Fibroblast of skin of right biceps (primary cell): ENCODE measurements at places on chromosomes 2 and 18.

- peak; percentile 11 for DNase-seq
These were observed 2.4 kb downstream of the HNRNPLL start for GRCh38 chr2:38600242-38600891.

- peak; percentile 26 for DNase-seq
These were observed 31.7 kb upstream of the CERS6 start for GRCh38 chr2:168424112-168424951.

DNA sequence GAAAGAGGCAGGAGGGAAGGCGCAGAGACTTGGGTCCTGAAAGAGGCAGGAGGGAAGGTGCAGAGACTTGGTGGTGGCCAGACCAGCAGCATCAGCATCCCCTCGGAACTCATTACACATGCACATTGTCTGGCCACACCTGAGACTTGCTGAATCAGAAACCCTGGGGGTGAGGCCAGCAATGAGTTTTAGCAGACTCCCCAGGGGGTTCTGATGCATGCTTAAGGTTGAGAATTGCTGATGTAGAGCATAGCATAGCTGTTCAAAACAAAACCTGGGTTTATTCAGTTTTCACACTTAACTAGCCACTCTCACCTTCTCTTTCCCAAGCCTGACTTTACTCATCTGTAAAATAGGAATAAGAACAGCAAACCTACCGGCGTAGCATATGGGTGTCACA is 122.9 kb downstream of the MRO start:
- no peak for DNase-seq

DNA sequence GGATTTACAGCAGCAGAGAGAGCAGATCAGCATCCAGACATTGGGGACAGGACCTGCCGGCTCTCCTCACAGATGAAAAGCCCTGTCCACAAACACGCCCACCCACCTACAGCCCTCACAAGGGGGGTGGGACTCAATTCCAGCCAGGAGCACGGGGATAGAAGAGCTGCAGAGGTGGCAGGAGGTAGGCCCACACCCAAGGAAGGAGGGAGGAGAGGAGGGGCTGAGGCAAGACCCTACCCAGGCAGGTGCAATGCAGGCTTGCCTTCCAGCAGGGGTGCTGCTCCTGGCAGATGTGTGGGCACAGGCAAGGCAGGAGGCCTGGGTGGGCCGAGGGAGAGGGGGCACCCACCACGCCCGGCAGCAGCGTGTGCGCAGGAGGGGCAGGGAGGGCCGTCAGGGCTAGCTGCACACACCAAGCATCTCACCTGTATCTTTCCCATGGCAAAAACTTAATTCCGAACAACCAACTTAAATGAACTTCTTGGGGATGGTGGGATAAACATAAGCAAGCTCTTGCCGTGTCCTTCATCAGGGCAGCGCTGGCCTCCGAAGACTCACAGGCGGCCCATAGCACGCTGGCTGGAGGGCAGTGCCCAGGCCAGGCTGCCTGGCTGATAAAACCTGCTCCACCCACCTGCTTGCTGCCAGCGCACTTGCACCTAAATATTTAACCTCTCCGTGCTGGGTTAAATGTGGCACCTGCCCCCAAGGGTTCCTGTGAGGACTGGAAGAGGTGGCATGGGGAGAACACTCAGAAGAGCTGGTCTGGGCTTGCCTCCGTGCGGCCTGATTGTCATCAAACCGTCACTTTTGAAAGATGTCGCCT is 219.5 kb downstream of the HDAC4 start:
- DNase-seq = no peak

DNA sequence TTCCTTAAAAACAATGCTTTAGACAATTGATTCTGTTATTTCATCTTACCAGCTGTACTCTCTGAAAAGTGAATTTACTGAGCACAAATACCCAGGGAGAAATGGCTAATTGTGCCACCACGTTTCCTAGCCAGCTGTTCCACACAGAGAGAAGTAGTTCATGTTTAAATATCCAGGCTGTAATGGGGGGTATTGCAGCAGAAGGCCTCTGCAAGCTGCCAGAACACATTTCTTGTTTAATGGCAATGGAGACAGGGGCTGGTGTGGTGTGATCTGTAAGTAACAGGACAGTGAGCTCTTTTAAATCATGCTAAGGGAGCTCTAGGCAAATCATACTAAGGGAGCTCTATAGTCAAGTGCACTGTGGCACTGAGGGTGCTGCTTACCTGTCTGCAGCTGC is 809.2 kb downstream of the CNTNAP5 start:
- DNase-seq = no peak

DNA sequence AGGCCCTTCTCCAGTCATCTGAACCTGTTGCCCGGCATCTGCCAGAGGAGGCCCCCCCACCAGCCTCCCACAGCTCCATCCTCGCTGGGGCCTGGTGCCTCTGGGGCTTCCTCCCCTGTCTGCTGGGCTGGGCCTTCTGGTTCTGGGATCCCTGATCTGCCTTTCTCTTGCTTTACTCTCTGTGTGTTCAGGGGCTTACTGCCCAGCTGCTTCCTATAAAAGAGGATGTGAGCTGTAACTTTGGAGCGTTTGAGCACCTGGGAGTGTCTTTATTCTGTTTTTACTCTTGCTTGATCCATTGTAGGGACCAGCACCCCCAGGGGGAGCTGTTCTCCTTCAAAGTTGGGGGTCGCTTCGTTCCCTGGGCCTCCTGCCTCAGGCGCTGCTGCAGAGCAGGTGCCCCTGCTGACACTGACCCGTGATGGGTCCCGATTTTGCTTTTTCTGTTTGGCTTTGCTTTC is 23.1 kb upstream of the FAHD2A start:
- DNase-seq = no peak

GRCh38 chr2:29583548-29584156 is 337.7 kb downstream of the ALK start:
- no peak for DNase-seq

DNA sequence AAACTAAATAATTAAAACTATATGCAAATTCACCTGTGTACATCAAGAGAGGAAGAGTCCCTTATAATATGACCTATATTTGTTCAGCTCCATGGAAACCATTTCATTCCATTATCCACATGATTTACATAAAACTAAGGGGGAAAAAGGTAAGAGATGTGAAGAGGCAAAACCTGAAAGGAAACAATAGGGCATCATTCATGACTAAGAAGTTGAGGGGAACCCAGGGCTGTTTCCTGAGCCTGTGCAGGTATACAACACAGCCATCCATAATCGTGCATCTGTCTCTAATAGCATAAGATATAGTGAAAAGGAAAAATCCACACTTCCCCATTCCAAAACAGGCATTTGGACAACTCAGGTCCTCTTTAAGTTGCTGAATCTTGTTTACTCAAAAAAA is 151.3 kb downstream of the NR4A2 start:
- no peak for DNase-seq

DNA sequence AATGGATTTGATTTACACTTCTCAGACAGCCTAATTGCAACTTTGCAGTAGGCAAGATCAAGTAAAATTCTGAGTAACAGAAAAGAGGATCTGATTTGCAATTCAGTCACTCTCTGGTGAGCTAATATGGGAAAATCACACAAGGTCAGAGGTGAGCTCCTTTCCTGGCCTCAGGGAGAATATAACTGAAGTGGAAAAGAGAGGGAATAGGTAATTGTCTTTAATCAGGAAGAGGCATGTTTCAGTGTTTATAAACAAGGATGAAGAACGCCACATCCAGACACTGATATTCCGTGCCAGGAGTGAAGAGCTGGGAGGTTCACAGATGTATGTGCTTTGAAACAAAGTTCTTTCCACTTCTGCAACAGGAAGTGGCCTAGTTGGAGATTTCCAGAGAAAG is 127.1 kb downstream of the ETAA1 start:
- DNase-seq = no peak

DNA sequence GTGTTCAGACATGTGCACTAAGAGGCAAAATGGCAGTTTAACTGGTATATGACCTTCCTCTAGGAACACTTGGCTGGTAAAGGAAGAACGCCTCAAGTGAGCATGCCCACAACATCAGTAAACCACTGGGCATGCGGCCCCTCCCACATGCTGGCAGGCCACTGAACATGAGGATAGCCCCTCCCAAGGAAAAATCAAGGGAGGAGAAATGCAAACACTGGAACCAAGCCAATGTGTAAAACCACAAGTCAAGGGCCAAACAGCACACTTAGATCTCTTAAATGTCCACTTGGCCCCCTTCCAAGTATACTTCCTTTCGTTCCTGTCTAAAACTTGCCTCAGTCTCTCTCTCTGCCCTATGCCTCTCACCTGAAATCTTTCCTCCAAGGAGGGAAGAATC is 980.8 kb downstream of the TSN start:
- DNase-seq = peak; percentile 31

- DNase-seq = peak; percentile 37
These were observed 18.7 kb upstream of the DUSP2 start for GRCh38 chr2:96163768-96164429.

DNA sequence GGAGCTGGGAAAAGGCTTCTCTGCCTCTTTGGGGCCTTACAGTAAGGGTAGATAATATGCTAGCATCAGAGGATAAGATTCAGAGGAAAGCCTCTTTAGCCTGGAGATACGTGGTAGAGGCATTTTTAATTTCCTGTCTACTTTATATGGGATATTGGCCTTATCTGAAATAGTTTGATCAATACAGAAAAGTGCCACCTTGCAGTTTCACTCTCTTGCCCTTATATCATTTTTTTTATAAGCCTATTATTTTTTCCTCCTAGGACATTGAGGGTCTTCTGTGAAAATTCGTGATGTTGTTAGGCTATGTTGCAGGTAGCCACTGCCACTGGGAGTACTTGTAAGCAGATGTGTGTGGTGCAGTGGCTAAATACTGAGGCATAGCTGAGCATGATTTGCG is 40.1 kb upstream of the TOGARAM2 start:
- DNase-seq = no peak

GRCh38 chr2:204315236-204315662 is 230.0 kb upstream of the PARD3B start:
- peak; percentile 8 for DNase-seq

DNA sequence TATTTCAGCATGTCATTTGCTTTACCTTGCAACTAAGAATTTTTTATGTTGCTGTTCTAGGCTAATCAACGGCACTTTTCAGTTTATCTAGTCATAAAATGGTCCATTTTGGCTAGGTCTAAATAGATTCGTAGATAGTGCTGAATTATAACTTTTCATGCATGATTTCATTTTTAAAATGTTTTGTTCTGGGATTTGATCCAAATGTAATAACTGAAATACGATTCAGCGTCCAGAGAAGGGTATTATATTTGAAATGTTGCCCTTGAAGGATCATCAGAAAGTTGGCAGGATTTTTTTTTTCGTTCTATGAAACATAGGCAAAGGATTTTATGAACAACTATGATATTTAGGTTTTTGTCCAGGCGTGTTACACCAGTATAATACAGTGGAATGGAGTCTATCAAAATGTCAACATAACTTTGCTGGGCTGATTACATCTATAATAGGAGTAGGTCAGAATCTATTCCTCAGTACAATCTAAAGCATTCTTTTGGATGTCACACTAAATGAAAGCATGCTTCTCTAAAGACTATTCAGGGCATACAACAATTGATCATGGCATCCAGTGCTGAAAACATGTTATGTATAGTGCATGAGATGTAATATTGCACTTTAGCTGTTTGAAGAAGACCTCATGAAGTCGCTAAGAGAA is 24.8 kb downstream of the TTC27 start:
- peak; percentile 35 for DNase-seq

DNA sequence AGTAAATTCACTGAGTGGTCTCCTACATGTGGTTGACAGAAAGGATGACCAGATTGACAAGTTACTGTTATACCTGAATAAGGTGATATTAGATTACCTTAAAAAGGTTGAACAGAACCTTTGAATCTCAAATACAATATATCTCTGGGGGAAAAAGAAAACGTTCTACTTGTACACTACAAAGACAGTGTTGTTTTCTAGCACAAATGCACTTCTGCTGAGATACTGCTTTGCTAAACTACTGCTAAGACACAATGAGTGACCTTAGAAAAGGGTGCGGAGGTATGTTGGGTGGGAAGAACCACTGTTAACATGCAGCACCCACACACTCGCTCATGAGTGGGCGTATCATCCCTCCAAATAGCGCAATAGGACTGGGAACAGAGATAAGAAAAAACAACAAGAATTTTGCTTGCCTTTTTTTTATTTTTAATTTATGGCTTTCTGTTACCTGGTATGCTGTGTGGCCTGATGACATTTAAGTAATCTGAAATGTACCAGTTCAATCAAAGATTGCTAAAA is 6.1 kb downstream of the BCL2 start:
- DNase-seq = no peak

DNA sequence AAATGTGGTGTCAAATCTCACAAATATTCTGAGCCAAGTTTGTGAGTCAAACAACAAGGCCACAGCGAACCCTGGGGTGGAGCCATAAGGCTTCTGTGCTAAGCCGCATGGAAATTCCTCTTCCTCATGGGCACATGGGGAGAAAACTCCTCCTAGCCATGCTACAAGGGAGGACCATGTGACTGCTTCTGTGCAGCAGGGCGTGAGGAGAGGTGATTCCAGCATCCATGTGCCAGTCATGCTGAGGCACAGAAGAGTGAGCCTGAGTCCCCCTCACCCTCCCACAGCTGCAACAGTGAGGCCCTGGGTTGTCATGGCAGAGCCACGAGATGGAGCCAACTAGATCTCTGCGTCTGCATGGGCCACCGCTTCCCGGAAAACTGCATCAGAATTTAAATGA is 488.8 kb upstream of the RAB6C start:
- no peak for DNase-seq

DNA sequence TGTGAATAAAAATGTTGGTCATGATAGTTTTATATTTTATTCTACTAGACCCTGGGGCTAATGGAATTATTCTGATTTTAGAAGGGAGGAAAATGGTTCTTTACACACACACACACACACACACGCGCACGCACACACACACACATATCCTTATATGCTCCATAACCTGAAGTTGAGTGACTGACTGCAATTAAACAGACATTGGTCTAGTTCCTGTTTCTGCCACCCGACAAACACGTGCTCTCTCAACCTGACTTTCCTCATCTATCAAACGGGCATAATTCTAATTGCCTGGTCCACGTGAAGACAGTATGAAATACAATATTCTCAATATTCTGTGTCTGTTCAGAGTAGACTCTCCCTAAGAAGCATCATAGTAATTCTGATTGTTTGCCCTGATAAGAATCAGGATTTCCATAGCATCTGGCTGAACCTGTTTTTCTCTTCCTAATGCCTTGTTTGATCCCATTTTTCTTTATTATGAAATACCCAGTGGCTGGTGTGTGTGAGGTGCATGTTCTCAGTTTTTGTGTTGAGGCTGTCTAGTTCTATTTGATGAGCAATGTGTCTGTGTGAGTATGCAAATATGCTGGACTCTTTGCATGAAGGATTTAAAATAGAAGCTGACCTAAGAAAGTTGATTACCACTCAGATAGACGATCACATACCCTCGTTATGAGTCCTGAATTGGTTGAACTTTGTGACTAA is 51.0 kb downstream of the SETBP1 start:
- DNase-seq = peak; percentile 75

GRCh38 chr2:173076581-173077345 is 1.1 kb downstream of the MAP3K20 start:
- peak; percentile 48 for DNase-seq

- DNase-seq = peak; percentile 99
These were observed 98.7 kb downstream of the COL6A3 start for GRCh38 chr2:237315170-237315828.

DNA sequence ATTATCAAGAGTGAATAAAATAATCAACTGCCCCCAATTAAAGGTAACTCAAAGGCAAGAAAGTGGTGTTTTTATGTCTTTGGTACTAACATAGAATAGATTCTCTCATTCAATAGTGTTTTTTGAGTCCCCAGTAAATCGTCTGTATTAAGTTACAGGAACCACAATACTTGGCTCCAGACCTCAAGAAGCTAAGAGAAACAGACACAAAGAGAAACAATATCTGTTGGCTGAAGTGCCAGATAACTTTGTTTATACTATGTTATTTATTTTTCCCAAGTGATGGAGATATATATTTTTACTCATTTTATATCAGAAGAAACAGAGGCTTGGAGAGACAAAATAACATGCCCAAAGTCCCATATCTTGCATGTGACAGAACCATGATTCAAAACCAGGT is 201.7 kb upstream of the HNRNPA3 start:
- no peak for DNase-seq
